ENCODE measurements at places on chromosomes 12 and 14. TPM values are rescaled to one million over a fixed set of nuclear protein-coding genes. Genes with fewer than 3 reads are reported as not detected.

CISTR gene
- total RNA-seq = not detected

RASAL1 gene
- 16.0 TPM for total RNA-seq

DNA sequence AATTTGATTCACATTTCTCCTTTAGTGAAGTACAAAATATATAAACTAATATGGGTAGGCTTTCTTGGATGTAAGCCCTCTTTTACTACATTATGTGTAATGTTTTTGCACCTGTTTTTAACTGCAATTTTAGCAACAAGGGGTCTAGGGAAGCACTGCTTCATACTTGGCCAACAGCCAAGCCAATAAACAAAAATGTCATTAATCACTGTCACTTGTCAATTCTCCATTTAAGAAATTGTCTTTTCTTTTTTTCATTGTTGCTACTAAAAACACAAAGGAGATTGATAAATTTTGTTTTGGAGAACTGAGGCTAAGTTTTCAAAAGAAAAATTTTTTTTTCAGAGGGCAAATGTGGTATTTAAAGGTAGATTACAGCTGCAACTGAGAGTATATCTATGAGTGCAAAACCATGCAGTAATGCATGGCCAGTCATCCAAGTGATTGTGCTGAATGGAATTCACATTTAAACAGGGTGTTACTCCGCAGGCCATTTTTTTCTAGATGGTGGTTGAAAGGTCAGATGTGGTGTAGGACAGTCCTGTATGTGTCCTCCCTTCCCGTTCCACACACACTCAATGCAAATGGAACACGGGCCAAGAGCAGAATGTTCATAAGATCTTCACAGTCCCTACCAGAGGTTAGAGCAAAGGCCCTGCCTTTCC, 503.0 kb upstream of the LMO3 start:
- DNase-seq = no peak

GRCh38 chr12:117805865-117806264, 162.9 kb downstream of the KSR2 start:
- no peak for DNase-seq

GRCh38 chr14:84453307-84453950, 1076.5 kb upstream of the FLRT2 start:
- DNase-seq = no peak

- no peak for DNase-seq
Measured at GRCh38 chr12:10283027-10283426, 24.6 kb upstream of the KLRD1 start.

Measured in HCT116 (cell line).